ENCODE measurements at places on chromosomes 4 and X.

GRCh38 chr4:138910914-138911336, 104.7 kb upstream of the NOCT start:
- DNase-seq = peak; percentile 74

GRCh38 chrX:73262991-73263390, 48.3 kb upstream of the NAP1L2 start:
- DNase-seq = no peak

GRCh38 chr4:92658318-92658717, 354.6 kb downstream of the GRID2 start:
- no peak for DNase-seq

DNA sequence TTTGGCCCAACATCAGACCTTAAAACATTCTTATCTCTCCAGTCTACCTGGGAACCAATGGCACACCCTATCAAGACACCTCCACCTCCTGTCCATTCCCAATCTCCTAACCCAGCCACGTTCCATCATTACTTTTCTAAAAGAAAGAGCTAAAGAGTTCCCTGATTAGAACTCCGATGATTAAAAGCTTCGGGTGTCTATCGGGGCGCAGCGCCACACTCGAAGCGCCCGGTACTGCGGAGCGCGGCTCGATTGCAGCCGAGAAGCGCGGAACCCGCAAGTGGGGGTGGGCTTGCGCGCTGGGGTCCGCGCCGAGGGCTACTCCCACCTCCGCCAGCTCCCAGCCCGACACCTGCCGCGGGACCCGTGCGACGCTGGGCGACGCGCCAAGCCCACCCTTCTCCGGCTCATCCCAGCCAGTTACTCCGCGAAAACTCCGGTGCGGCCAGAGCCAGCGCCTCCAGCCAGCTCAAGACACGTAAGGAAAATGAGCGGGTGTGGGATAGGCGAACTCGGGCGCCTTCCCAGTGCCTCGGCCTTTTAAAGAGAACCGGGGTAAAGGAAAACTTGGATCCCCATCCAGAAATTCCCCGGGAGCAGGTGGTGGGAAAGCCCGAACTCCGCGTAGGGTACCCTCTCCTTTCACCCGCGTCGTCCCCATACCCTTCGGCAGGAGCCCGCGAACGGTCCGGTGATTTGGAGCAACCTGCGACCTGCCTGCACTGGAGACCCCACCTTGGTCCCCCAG, 593 bp downstream of the NPY1R start:
- no peak for DNase-seq

DNA sequence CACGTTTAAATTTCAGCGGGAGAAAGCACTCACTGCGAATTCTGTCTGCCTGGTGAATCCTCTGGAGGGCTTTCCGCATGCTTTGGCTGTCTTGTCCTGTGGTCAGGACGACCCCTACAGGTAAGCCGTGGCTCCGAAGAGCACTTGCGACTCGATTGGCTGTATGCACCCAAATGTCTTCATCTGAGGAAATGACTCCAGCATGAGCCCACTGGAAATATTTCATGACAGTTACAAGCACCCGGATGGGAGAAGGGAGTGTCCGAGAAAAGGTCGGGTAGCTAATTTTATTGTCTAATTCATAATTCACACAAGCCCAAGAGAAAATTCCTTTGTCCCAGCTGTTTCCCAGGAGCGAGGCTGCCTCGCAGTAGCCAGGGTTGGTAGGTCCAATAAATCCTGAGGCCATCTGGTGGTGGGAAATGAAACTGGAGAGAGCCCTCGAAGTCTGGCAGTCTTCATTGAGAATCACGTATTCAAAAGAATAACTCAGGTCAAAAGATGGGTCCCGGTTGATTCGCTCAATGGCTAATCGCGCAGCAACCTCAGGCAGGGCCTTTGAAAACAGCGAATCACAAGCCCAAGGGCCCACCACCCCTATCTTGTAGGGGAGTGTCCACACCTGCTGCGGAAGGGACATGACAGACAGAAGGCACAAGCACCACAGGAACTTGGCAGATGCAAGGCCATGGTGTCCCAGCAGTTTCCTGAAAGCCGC, 6.6 kb downstream of the GUCY2F start:
- peak; percentile 20 for DNase-seq

DNA sequence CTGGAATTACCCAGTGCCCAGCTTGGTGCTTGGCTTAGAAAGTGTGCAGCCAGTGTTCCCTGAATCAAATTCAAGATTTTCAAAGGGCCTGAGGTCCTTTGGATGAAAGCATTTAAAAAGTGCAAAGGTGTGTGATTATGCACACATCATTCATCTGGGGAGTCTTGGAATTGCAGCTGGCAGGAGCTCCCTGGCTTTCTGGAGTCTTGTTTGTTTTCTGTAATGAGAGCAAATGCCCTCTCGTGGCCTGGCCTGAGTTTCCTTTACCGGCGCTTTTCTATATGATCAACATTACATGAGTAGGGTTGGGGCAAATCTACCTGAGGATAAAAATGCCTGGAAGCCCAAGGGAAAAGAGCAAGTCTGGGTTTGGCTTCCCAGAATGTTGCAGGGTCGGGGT, 24.6 kb upstream of the SORCS2 start:
- DNase-seq = no peak

- no peak for DNase-seq
These were observed 1.1 kb downstream of the SRPX2 start for GRCh38 chrX:100645106-100645505.

DNA sequence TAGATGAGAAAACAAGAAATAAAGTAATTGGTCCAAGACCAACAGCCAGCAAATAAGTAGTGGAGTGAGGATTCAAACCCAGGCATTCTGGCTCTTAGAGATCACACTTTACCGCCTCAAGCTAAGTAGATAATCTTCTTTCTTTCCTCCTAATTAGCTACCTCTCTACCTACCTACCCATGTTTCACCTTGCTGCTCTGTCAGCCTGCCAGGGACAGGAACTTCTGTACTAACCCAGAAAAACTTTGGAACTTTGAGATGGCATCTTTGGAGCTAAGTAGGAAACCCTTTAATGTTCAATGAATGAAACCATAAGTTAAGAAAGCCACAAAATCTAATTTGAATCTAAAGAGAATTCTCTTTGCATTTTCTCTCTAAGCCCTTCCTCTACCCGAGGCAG, 145.2 kb downstream of the CHRNA9 start:
- DNase-seq = no peak

DNA sequence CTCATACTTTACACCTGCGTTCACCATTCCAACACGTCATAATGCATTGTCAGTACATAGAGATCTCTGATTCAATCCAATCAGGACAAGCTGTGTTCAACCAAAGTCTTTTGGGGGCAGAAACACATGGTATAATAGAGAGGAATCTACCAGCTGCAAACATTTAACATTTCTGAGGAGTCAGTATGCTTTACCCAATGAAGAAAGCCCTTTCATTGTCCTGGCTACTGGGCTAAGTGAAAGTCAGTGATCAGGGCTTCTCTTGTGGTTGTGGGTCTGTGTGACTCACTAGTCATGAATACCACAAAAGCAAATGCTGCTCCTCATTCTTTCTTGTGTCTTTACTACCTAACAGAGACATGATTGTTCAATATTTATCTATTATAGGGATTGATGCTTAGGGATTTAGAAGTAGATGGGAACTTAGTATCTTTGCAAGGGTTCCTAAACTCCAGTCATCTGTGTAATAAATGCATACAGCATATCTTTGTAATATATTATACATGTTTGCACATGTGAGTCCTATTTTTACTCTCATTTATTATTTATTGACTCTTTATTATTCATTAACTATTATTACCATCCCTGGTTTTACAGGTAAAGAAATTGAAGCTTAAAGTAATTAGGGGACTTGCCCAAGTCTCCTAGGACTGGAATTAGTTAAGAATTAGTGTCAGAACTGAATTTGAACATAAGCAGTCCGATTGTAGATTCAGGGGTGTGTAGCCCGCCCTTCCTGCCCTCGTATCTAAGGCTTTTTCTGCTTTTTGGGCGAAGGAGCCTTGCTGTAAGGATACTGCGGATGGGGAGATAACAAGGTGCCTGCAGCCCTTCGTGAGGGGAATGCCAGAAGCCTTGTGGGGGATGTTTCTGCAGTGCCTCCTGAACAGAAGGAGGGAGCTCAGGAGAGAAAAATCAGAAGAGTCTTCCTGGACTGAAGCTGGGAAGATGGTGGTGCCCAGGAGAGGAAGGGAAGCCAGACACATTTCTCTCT, 353.1 kb upstream of the BOD1L1 start:
- DNase-seq = no peak

GRCh38 chrX:71910986-71911730, 513 bp downstream of the NHSL2 start:
- DNase-seq = no peak

DNA sequence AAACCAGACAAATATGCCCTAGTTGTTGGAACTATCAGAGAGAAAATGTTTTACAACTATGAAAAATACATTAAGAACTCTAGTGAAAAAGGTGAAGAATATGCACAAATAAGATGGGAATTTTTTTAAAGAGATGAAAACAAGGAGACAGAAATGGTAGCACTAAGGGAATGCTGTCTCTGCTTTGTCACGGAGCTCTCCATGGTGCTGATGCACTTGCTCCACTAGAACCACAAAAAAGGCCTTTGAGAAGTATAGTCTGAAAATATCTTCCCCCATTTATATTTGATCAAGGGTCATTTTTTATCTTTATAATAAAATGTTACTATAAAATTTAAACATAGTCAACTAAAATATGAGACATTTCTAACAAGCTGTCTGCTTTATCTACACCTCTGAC, 1655.5 kb upstream of the AGA start:
- DNase-seq = no peak

Data from colonic mucosa (tissue), 4 donors.